Hematopoietic multipotent progenitor cell (in vitro differentiated cells): ENCODE measurements at places on chromosomes 5 and 9.

- DNase-seq = no peak
Observed at GRCh38 chr9:135414293-135414692, 65.3 kb upstream of the PPP1R26 start.

DNA sequence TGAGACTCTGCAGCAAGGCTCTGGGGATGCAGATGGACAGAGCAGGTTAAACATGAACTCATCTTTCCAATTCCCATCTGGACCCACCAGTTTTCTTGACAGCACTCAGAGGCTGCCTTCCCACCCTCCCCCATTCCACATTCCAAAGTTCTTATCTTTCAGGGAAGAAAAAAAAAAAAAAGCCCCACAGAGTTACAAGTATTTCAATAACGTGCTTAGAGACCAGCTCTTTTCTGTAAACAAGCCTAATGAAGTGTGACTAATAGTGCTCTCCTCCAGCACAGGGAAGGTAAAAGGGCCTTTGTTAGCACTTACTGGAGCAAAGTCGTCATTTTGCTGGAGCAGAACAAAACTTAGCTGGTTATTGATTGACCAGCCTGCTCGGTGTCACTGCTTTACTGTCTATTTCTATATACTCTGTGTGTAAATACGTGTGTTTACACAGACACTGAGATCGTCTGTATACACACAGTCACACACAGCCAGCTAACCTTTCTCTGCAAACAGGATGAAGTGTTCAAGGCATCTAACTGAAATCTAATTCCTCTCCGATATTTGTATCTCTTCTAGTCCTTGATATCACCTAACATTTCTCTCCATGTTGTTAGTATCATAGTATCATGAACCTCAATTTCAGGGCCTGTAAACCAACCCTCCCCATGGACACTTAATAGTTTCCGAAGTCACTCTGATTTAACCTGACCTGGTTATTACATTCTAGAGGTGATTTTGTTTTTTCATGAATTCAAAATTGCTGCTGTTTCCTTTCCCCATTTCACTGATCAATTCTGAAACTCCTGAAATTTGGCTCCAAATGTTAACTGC lies 84.9 kb downstream of the ZNF608 start:
- no peak for DNase-seq

GRCh38 chr5:56350597-56351170 lies 117.6 kb upstream of the ANKRD55 start:
- DNase-seq = no peak

DNA sequence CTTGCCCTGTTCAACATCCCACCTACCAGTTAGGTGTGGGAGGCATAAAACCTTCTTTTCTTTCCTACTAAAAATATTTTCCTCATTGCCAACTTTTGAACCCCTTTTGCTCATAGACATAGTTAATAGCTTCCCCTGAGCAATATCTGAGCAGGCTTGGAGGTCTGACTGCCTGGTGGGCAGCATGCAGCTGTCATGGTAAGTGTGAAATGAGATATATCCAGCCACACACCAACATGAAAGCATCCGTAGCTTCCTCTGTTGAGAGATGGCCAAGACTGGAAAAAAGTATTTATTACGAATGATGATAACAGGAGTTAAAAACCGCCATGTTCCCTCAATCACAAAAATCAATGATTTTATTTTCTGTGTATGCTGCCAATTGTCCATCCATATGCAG lies 190.1 kb downstream of the TMEM38B start:
- no peak for DNase-seq

DNA sequence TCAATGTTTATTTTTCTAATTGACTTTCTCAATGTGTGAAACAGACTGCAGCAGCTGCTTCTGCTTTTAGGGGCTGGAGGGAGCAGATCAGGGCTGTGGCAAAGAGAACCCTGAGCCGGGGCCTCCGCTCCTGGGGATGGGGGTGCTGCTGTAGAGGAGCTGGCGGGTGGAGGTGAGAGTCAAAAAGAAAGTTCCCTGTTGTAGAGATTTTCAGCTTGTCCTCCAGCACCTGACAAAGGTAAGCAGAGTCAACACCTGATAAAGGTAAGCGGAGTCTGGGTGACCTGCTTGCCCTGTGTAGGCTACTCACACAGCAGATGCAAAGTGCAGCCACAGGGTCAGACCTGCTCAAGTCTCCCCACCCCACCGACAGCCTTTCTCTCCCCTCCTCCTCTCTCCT lies 252.4 kb upstream of the IRX1 start:
- DNase-seq = no peak

- no peak for DNase-seq
Observed at GRCh38 chr5:180590543-180591310, 572 bp downstream of the SCGB3A1 start.

GRCh38 chr9:127557466-127557869 lies 54.6 kb upstream of the STXBP1 start:
- DNase-seq = no peak

DNA sequence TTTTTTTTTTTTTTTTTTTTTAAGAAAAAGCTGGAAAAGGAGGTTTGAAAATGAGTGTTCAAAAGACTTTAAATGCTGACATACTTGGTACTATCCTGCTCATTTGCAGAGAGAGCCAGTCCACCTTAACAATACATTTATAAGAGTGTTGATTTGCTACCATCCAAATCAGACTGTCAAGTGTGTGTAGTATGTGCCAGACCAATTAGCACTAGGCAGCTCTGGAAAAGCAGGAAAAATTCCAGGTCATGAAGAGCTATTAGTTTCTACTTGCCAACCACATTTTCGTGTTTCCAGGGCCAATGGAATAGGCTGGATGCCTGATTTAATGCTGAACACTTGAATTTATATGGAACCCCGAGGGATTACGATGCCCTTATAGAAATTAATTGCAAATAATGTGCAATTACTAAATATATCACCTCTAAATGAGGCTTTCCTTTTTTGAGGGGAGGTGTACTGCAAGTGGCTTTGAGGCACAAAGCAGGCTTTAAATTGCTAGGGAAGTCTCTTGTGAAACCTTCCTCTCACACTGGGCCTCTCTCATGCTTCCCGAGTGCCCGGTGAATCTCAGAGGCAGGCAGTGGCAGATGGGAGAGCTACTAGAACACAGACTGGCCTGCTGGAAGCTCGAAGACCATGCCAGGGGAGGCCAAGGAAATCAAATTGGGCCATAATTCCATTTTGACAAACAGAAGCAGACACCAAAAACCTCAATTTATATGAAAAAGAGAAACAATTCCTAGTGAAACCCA lies 178.7 kb downstream of the PPP2R2B start:
- no peak for DNase-seq

GRCh38 chr5:120092649-120093048 lies 371.5 kb upstream of the PRR16 start:
- no peak for DNase-seq

GRCh38 chr5:131262953-131263541 lies 806 bp upstream of the CDC42SE2 start:
- no peak for DNase-seq

- no peak for DNase-seq
Observed at GRCh38 chr9:89380437-89381307, 62.4 kb downstream of the SECISBP2 start.

DNA sequence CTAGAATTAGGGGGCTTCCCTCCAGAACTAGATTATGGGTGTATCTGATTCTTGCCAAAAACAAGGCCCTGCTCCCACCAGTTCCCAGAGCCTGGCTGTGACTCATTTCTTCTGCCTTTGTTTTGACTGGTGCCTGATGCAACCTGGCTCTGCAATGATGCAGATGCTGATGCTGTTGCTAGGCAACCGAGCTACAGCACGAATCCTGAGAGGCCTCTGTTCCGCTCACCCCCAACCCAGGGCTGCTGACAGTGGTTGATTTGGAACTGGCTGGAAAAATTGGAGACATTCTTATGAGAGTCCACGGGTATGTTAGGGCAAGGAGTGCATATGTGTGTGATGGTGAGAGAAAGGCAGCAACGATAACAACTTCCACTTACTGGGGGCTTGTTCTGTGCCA lies 100.3 kb downstream of the NSG2 start:
- DNase-seq = no peak

- DNase-seq = no peak
Observed at GRCh38 chr5:59276325-59276675, 617.2 kb downstream of the PDE4D start.
